ENCODE measurements at places on chromosomes 5 and 9.

DNA sequence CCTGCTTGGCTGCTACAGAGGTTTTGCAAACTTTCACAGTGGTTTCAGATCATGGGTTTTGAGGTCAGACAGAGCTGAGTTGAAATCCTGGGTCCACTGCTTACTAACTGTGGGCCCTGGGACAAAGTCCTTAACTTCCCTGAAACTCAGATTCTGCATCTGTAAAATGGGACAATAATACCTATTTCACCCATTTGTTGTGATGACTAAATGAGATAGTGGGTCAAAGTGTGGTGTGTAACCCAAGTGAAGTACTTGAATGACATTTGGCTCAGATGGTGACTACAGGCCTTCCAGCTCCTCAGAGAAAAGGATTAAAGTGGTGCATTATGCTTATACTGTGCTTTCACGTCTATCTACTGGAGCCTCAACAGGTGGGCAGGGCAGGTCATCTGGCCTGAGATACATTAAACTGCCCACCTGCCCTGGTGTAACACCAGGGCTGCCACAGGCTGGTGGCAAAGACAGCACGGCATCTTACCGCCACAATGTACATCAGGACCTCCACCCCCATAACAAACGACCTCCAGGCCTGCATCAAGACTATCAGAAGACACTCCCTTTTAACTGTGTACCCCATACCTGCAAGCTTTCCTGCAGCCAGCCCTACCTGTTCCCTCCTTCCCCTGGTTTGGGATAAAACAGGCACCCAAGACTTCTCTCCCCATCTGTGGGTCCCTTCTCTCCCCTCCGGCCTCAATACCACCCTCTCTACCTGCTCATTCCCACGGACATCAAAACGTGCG, 846 bp upstream of the TRAF1 start:
- DNase-seq, result no peak

GRCh38 chr9:137138722-137139467, at the start of gene GRIN1:
GRIN1 (plus strand) TSS chr9:137139154; CDS start chr9:137139487, 333 bp downstream.
- no peak for DNase-seq

- DNase-seq, result no peak
Observed at GRCh38 chr5:153030755-153031725, 459.4 kb upstream of the GRIA1 start.

DNA sequence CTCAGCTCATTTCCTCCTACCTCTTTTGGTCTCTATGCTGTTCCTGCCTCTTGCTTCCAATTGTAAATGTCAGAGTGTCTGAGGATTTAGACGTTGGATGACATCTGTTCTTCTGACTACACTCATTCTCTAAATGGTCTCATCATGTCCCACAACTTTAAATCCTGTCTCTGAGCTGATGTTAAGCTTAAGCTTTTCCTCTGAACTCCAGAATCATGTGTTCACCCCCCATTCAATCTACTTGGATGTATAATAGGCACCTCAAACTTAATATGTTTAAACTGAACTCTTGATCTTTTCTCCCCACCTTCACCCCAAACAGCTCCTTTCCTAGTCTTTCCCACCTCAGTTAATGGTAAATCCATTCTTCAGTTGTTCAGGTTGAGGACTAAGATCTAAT, 433.6 kb downstream of the CSNK1G3 start:
- no peak for DNase-seq

GRCh38 chr9:110126986-110127864, 80.7 kb downstream of the C9orf152 start:
- DNase-seq, result no peak

DNA sequence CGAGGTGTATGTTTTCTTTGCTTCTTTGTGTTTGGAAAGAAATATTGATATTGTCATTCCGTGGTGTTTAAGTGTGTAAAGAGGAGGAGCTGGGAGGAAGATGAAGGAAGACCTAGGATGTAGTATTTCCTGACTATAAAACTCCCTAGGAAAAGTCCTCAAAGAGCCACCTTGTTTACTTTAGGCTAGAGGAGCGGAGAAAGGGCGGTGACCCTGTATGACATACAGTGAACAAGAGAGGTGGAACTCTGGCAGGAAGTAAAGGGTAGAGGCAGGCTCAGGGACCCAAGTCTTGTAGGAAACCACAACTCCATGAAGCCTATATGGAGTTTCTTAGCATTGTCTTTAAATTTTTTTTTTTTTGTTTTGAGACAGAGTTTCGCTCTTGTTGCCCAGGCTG, 303.9 kb downstream of the DOCK8 start:
- no peak for DNase-seq

DNA sequence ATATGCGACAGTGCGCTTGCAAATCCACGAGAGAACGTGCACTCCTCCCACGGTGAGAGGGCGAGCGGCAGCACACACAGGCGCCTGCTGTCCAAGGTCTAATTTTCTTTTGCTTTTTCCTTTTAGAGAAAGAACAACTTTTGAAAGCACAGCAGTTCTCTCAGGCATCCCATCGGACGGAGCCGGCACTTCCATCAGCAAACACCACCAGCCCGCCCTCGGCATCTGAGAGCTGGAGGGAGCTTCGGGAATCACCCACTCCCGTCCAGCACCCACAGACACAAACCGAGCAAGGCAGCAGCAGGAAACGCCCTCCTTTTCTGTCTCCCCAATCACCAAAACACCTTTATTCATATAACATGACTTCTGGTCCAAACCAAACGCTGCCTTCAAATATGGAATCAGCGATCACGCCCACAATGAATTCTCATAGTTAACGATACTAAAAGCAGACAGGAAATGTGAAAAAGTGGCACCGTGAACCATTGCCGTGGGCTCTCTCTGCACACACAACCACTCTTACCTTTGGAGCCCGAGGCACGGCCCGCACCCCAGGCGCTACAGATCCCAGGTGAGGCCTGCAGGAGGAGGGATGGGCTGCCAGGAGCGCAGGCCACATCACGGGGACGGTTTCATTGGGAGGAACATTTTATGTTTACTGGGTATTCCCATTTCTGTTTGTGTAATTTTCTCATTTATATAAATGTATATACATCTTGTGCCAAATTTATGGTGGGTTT, 14.2 kb downstream of the LPCAT1 start:
- DNase-seq, result no peak

GRCh38 chr9:75491533-75491932, 398.9 kb upstream of the PCSK5 start:
- DNase-seq, result no peak

DNA sequence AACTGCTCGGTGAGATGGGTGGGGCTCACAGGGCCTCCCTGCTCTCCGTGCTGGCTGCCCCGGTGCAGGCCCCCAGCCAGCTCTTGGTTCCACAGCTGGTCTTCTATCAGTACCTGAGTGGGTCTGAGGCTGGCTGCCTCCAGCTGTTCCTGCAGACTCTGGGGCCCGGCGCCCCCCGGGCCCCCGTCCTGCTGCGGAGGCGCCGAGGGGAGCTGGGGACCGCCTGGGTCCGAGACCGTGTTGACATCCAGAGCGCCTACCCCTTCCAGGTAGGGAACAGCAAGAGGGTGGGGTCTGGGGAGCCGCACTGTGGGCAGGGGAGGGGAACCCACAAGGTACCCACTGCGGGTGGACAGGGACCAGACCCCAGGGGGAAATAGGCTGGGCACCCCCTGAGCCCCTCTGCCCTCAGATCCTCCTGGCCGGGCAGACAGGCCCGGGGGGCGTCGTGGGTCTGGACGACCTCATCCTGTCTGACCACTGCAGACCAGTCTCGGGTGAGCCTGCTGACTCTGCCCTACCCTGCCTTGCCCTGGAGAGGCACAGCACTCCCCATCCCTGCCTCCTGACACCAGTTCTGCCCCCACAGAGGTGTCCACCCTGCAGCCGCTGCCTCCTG, 2.8 kb downstream of the MAMDC4 start:
- DNase-seq, result no peak

DNA sequence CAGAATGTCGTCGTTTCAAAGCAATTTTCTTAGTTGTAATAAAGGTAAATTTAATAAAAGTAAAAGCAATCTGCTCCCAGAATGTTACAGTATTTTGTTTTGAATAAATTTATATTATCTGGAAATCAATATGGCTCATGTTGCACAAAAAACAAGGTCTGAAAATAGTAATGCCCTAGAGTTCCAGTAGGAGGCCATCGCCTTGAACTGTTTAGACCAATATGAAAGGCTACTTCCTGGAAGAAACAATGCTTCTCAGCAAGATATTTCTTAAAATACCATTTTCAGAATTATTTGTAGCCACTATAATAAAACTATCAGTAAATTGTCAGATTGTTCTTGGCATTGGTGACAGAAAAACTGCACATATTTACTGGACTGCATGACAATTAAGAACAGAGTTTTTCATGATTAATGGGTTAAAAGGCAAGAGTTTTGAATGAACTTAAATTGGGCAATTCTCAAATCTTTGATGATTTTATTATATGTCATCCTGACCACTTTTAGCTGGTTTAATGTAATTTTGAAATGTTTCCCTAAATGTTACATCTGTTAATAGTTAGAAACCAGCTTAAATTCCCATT, 153.2 kb downstream of the COMMD10 start:
- no peak for DNase-seq

DNA sequence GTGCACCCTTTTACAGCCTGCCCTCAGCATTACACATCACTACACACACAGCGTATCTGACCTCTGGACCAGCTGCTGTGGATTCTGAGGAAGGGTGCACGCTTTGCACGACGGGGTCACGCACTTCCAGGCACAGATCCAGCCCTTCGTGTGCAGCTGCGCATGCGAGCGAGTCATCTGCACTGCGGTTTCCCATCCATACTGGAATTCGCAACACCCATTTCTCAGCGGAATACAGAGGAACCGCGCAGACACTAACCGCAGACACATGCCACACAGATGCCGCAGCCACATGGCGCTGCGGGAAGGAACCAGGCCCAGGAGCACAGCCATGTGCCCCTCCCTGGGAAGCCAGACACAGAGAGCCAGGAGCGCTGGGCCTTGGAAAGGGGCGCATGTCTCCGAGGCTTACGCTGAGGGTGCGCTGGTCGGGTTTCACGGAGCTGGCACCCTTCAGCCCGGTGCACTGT, 43.5 kb downstream of the PNPLA7 start:
- DNase-seq, result no peak

- DNase-seq, result no peak
Observed at GRCh38 chr5:39352951-39353350, 11.3 kb downstream of the C9 start.

GRCh38 chr5:79392776-79393175, 121.2 kb downstream of the HOMER1 start:
- no peak for DNase-seq

DNA sequence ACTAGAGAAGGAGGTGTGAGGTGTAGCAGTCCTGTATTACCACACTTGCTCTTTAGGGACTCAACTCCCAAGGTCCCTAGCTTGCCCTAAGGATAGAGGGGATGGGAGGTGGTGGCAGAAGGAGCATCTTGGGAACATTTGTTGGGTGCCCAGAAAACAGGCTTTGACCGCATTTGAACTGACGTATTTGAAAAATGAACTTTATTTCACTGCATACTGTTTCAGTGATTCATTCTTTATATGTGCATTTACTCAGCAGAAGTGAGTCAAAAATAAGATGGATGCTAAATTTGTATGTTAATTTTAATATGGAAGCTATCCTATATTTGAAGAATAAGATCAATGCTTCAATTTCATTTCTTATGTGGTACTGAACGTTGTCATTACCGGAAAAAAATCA, 18.7 kb downstream of the DMRT3 start:
- DNase-seq, result no peak

DNA sequence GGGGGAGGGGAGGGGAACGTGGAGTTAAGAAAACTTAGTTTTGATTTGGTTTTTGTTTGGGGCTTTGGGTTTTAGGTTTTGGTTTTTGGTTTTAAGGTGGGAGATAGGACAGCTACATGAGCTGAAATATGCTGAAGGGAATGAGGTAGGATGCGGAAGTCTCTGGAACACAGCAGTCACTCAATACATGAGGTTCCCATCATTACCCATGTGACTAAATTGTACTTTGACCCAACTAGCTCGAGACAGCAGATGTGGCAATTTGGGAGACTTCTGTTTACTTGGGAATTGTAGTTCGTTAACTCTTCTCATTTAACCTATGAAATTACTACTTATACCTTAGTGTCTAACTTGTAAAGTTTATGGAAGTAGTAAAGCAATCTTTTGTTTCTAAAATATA, 124.2 kb downstream of the TLE1 start:
- DNase-seq, result no peak

GRCh38 chr9:132880324-132880661, 1.6 kb downstream of the SPACA9 start:
- DNase-seq, result no peak

DNA sequence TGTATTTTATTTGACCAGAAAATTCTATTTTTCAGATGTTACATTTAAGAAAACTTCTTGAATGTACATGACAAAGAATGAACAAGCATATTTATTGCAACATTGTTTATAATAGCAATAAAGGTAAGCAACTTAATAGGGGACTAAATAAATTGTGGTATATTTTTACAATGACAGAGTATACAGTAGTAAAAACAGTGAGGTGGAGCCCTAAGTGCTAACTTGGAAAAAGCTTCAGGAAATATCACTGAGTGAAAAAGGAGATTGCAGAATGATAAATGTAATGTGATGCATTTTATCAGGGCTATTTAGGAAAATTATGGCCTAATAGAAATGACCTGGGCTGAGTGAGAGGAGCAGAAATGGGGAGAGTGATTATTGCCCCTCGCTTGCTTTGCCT, 56.5 kb upstream of the SEMA6A start:
- DNase-seq, result no peak

DNA sequence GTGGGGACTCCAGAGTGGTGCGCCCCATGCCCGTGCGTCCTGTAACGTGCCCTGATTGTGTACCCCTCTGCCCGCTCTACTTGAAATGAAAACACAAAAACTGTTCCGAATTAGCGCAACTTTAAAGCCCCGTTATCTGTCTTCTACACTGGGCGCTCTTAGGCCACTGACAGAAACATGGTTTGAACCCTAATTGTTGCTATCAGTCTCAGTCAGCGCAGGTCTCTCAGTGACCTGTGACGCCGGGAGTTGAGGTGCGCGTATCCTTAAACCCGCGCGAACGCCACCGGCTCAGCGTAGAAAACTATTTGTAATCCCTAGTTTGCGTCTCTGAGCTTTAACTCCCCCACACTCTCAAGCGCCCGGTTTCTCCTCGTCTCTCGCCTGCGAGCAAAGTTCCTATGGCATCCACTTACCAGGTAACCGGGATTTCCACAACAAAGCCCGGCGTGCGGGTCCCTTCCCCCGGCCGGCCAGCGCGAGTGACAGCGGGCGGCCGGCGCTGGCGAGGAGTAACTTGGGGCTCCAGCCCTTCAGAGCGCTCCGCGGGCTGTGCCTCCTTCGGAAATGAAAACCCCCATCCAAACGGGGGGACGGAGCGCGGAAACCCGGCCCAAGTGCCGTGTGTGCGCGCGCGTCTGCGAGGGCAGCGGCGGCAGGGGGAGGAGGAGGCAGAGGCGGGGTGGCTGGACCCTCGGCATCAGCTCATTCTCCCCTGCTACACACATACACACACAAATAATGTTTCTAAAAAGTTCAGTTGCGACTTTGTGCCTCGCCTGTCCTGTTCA, 668 bp downstream of the GLIS3 start:
- no peak for DNase-seq

- DNase-seq, result no peak
Observed at GRCh38 chr9:124602204-124602603, 95.0 kb upstream of the NR5A1 start.

All from stimulated activated CD8-positive, alpha-beta memory T cell treated with anti-CD3 and anti-CD28 coated beads, Interleukin-7, amount 100 ng/mL, for 1 hour (primary cell).